ENCODE measurements at places on chromosomes 3 and 15. TPM values are rescaled to one million over a fixed set of nuclear protein-coding genes. Genes with fewer than 3 reads are reported as not detected.
A peak's percentile ranks its signal among the peaks of the same experiment; 100 is the strongest.

SERPINI2 gene
- not detected for total RNA-seq

DNA sequence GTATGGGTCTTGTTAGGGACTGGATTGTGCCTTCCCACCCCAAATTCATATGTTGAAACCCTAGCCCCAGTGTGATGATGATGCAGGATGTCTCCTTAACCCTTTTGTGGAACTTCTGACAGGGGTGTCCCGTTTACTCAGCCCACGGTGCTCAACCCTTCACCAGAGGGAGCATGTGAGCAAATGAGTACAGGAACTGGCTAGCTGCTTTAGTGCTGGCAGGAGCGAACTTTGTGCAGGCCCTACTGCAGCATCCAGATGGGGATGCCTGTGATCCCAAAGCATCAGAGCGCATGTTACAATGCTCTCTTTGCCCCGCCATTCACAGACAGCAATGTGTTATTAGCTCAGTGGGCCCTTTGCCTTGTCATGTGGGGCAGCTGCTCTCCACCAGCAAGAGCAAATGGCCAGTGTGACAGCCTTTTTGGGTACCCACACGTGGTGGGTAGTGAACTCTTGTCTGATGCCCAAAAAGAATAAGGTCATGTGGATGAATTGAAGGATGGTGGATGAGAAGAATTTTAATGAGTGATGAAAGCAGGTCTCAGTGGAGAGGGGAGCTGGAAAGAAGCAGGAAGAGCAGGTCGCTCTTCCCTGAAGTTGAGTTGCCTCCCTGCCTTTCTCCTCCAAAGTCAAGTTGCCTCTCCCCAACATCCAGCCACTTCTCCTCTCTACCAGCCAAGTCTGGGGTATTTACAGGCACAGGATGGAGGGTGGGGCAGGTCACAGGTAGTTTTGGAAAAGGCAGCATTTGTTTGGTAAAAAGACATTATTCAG, 63.3 kb upstream of the STRIT1 start:
- DNase-seq, result no peak

THOC7 gene
- total RNA-seq, result 77.4 TPM

TYRO3 gene
- total RNA-seq, result 7.9 TPM

DNA sequence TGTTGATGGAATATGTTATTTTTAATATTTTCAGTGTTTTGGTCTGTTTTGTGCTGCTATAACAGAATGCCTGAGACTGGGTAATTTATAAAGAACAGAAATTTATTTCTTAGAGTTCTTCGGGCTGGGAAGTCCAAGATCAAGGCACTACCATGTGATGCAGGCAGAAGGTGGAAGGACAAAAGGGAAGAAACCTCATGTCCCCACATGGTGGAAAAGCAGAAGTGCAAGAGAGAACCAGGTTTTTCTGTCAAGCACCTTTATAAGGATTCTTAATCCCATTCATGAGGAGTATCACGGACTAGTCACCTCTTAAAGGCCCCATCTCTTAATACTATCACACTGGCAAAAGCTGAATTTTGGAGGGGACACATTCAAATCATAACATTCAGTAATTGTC, 57.9 kb upstream of the EPHB3 start:
- DNase-seq, result no peak

- no peak for DNase-seq
Measured at GRCh38 chr15:96187341-96188305, 142.9 kb upstream of the NR2F2 start.

DNA sequence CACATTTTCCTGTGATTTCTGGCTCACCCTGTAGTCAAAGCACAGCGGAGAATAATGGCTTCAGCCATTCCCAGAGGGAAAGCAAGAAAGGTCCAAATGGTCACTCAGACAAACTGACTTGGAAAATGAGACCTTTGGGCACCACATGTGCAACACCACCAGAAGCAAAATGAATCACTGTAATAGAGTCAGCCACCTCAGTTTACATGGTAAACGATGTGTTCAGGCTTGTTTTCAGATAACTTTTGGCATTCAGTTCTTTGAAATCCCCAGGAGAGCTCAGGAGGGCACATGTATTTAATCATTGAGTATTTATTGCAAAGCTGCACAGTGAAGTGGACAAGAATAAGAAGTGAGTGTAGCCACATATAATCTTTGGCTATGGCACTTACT, 38.4 kb upstream of the ALCAM start:
- no peak for DNase-seq

DNA sequence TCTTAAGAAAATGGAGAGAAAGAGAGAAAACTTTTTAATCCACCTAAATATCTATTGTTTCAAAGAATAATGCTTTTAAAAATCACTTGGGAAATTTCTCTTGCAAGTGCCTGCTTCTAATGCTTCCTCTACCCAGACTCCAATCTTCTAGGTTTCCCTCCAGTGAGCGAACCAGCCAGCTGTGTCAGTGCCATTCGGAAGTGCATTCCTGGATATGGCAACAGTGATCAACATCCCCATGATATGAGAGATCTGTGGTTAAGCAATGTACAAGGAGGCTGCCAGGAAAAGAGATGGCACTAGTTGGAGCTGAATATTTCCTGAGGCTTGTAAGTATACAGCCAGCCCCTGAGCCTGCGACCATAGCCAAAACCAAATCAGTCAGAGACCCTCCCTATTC, 53.3 kb upstream of the KCNMB2 start:
- DNase-seq, result no peak

DNA sequence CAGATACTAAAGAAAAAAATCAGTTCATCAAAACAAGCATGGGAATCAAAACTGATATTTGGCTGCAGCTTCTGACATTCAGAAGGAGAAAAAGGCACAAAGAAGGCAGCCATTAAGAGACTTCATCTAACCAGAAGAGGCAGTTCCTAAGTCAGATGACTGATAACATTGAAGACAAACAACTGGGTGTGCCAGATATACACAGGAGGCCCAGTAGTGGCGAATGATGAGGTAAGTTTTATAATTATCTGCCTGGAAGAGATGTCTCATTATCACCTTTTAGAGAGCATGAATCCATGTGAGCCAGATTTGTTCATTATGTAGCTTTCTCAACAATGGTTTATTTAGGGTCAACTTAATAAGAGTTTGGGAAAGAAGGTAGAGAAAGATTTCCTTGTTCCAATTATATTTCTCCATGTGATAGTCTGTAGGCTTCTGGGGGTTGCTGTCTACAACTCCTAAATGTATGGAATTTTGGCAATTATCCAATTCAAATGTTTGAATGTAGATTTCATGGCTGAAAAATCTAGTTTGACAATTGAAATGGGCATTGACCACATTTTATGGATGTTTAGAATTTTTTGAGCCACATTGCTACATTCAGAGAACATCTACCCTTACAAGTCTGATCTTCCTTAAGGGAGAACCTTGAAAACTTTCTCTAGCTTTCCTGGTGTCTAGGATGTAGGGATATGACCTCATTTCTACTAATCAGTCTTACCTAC, 50.4 kb upstream of the RASGRF1 start:
- no peak for DNase-seq

GRCh38 chr3:141266186-141266585, 34.6 kb downstream of the PXYLP1 start:
- no peak for DNase-seq

DNA sequence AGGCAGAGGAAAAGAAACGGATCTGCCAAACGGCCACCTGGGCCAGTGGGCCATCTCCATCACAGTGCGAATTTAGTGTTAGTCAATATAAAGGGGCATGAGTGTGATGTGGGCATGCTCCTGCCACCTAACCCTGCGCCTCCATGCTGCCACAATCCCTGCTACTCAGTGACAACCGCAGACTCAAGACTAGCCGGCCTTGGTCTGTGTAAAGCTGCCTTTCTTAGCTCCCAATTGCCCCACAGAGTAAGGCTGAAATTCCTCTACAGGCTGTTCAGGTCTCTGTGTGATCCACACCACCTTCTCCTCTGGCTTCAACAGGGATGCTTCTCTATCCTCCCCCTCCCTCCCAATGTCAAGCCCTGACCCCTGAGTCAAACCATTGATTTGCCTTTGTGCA, 269.7 kb downstream of the XXYLT1 start:
- DNase-seq, result no peak

DAPK2 gene
- 0.47 TPM for total RNA-seq

DNA sequence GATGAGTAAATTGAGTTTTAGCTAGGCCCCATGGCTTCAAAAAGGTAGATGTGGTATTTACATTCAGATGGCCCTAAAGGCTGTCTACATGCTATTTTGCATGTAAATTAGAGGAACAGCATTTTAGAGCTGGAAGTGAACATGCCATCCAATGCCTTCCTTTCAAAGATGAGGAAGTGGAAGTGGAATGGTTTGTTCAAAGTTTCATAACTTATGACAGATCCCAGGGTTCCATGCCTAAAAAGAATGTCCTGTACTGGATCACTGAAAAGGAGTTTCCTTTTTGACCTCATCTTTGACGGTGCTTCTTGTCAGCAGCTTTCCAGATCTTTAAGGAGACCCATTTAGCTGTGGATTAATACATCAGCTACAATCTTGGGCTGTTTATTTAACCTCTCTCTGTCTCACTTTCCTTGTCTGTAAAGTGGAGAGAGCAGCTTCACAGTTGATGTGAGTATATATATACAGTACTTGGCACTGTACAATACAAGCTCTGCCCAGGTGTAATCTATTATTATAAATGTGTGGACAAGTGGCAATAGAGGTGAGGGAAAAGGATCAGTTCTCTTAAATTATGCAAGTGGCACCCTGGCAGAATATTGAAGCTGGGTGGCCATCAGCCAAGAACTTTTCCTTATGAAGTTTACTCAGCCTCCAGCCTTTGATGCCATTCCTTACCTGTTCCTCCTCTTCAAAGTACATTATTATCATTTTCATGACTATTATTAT, 68.7 kb upstream of the GOLGA8B start:
- DNase-seq, result no peak

PP2D1 gene
- total RNA-seq, result not detected

EPHA3 gene
- 7.8 TPM for total RNA-seq

A4GNT gene
- not detected for total RNA-seq

HDGFL3 gene
- total RNA-seq, result 61.2 TPM

DNA sequence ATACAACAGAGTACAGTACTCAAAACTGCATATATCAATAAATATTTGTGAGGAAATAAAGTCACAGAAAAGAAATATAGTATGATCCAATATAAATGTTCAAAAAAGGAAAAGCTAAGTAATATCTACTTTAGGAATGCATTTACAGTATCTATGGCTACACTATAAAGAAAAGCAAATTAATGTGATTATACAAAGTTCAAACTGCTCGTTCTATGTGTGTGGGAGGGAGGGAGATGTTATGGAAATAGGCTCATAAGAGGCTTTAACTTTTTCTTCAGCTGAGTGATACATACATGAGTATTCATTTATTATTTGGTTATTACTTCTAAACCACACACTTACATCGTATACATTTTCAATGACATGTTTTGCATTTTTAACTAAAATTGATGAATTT, 377.7 kb upstream of the AGTR1 start:
- DNase-seq, result no peak

GRCh38 chr3:42174679-42175385, 83.7 kb downstream of the TRAK1 start:
- DNase-seq, result no peak

CSTA gene
- 6.5 TPM for total RNA-seq

DNA sequence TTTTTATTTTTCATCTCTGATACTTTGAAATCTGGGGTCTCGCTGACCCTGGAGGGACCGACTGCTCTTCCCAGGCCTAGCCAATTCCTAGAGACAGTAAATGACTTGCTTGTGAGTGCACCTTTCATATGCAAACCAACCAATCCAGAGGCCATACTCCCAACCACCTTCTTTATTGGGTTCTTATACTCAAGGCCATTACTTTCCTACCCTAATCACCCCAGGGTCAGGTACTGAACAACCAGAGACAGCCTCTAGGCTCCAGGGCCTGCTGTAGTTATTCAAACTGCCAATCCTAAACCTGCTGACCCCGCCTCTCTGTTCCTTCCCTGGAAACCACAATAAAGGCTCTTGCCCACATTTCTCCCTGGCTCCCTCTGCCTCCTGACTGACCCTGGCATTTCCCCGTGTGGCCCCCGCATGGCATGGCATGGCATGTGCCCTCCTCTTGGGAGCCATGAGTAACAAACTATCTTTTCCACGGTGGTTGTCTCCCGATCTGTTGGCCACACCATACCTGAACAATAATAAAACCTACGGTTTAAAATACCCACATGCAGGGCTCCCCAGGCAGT, 42.9 kb downstream of the ADCY5 start:
- no peak for DNase-seq

GABRB3 gene
- 1.3 TPM for total RNA-seq

GRCh38 chr3:71857956-71858355, 73.0 kb upstream of the PROK2 start:
- DNase-seq, result no peak

CNTN3 gene
- total RNA-seq, result 0.84 TPM

DNA sequence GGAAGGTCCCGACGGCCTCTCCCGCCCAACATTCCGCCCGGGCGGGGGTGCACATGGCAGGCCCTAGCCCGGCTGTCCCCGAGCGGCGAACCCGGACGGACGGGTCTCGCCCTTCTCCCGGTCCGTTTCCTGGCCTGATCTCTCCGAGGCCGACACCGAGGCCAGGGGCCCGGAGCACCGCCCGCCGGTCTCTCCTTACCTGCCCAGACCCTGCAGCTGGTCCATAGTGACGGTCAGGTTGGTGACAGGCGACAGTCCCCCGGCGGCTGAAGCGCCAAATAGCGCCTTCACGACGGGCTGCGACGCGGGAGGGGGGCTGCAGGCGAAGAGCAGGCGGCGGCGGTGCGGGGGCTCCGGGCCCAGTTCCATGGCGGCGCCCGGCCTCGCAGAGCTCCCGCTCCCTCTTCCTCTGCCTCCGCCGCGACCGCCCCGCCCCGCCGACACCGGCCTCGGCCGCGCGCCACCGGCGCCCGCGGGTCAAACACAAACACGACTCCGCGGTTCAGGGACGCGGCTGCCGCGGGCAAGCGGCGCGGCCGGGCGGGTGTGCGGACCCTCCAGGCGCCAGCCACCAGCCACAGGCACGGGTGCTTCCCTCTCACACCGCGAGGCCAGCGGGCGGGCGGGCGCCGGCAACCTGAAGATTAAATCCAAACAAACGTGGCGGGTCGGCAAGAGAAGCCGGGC, 495 bp downstream of the CDC25A start:
- peak; percentile 8 for DNase-seq

- no peak for DNase-seq
Measured at GRCh38 chr3:49563766-49564165, 9.5 kb downstream of the BSN start.

DNA sequence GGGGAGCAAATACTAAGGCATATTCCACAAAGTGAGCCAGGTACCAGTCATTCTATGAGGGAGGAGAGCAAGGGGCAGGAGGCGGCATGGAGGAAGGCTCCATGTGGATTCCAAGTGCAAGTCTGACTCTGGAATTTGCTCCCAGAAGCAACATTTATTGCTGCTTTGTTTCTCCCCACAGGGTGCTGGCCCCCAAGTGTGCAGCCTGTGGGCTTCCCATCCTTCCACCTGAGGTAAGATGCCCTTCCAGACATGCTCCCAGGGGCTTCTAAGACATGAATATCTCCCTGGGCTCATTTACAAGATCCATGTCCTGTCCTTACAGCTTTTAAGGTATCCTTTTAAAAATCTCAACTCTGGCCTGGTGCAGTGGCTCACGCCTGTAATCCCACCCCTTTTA, 15.9 kb upstream of the SACM1L start:
- DNase-seq, result no peak
